ENCODE measurements at places on chromosomes 3 and 15.
A peak's percentile ranks its signal among the peaks of the same experiment; 100 is the strongest.

- DNase-seq: peak; percentile 7
Observed at GRCh38 chr15:64209680-64210334, 47.0 kb upstream of the PPIB start.

DNA sequence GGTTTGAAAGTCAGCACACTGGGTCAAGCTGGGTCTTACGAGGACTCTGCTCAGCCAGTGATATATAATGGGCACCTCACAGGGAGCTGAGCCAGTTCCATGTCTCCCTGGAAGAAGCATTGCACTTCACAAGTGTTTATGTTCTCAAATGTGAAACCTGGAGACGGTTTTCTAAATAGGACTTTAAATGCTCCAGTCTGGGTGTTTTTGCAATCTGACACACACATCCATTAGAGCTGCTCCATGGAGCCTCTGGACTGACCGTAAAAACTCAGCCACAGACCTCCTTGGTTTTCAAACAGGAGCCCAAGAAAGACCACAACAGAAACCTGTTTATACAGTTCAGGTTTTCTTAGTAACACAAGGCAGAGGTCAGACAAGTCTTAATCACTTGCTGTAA is 201.3 kb upstream of the LRIG1 start:
- no peak for DNase-seq

DNA sequence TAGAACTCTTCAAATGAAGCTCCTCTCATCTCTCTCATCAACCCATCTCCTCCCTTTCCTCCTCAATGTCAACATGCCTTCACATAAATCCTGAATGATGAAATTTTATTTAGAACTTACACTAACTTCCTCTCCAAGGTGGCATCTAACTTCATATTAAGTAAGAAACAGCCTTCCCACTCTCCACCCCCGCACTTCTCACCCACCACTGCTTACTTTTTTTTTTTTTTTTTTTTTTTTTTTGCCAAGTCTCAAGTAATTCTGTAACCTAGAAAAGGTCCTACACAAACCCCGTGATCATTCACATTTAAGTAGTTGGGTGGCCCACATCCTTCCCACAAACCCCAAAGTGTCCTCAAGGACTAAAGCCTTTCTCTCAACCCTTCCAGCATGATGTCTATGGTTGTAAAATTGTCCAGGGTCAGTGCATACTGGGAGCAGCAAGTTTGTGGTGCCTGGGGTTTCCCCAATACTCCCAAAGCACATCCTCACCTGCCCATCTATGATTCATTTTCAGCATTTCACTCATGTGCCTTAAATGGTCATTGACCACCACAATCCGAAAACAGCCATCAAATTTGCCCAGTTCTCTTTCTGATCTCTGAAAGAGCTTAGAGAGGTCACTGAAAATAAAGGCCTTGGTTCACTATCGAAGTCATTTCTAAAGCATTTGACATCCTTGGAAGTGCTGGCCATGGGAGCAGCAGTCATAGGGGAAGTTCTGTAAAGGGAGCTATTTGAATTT is 47.2 kb downstream of the CD86 start:
- no peak for DNase-seq

GRCh38 chr3:41164777-41165176 is 34.5 kb upstream of the CTNNB1 start:
- no peak for DNase-seq

DNA sequence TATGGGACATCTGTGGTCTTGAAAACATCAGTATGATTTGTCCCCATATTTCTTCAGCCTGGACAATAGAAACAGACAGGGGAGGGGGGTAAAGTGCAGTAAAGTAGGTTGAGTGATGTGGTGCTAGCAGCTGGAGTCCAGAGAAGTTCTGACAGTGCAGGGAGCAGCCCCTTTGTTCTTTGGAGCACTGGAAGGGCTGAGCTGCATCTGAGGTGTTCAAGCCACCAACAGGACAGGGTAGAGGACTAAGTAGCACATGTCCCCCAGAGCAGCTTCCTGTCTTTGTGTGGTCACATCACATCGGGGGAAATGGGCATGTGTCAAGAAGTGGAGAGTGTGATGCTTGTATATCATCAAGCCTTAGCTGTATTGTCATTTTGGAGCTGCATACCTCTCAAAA is 12.1 kb downstream of the MRPS22 start:
- DNase-seq: no peak

GRCh38 chr3:102447272-102447671 is 12.5 kb downstream of the ZPLD1 start:
- no peak for DNase-seq

DNA sequence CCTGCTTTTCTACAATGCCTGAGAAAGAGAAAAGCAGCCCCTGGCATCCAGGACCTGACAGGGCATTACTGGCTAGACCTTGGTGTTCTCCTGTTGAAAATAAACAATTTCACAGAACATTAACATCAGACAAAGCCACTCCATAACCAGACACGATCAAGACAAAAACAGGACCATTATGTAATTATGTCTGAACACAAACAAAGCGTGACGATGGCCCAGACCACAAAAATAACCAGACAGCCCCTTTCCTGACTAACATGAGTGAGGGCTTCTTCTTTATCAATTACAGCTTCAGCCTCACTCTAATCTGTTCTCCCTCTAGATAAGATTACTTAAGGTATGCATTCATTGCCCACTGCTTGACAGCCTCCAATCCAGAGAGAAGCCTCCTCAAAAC is 172.7 kb upstream of the LMCD1 start:
- DNase-seq: no peak

- DNase-seq: no peak
Observed at GRCh38 chr15:85403745-85404144, 23.3 kb downstream of the AKAP13 start.

DNA sequence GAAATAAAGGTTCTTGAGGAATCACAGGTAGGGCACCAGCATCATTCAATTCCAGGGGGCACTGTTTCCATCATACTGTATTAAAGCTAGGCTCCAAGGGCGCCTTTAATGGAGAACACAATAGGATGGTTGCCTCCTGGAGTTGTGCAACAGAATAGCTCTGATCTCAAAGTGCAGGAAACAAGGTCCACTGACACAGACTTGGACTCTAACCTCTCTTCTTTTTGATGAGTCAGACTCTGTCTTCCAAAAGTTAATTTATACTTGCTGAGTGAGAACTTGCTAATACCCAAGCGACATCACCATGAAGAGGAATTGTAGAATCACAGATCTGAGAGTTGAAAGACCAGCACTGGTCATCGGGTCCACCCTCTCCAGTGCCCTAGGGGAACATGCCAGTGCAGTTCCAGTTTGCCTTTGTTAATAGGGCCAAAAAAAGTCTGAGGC is 94.4 kb upstream of the PHLDB2 start:
- no peak for DNase-seq

DNA sequence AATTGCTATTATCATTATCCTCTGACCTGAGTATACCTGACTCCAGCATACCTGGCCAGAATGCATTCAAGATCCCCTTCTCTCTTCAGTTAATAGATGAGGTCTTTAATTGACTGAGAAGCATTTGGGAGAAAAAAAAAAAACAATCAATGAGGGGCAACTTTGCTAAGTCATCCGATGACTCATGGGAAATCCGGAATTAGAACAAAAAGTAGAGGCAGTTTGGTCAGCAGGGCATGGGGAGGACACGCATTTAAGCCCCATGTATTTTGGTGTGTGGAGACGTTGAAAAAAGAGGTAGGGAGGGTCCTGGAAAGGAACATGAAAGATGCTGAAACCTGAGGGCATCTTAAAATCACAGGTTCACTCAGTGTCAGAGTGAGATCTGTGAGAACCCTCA is 256.2 kb downstream of the RORA start:
- no peak for DNase-seq

- peak; percentile 75 for DNase-seq
Observed at GRCh38 chr15:52078876-52079700, 33.5 kb downstream of the BCL2L10 start.

DNA sequence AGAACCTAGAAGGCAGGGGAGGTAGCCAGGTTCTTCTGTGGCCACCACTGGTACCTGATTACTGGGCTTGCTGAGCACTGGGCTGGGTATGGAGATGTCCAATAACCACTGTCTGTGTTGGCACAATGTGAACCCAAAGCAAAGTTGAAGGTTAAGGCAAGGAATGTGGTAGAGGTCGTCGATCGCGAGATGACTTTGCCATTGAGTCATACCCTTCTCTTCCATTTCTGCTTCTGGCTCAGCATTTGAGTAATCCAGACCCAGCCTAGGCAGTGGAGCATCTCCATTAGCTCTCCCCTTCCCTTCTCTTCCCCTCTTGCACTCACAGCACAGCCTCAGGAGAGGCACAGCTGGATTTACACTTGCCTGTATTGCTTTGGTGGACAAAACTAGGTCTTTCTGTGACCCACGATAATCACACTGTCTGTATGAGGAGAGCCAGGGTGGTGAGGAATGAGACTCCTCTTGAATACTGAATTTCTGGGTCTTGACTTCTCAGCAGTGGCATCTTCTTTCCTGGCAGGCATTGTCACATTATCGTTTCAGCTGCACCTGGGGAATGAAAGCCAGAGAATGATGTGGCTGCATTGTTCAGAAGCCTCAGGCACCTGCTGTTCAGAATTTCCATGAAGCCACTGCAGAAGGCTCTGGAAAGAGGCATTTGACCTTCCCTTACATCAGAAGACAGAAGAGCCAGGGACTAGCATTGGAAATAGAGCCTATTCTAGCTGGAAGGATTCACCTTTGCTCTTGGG is 272.6 kb downstream of the PDCD6IP start:
- DNase-seq: no peak

- DNase-seq: no peak
Observed at GRCh38 chr15:39721893-39722292, 60.7 kb downstream of the FSIP1 start.

DNA sequence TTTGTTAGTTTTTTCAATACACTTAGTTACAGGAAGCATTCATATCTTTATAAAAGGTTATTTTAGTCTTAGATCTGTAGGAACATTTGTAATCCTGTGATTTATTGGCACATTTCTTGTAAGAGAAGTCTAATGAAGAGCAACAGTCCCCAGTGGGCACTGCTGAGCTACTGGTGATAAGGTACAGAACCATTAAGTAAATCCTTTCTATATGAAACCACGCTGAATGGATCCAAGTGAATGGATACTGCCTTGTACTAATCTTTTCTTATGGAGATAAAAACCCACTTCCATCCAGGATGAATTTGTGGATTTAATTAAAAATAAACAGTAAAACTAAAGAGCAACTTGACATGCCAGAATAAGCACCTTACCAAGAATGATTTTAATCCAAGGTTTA is 64.0 kb downstream of the SHQ1 start:
- no peak for DNase-seq

DNA sequence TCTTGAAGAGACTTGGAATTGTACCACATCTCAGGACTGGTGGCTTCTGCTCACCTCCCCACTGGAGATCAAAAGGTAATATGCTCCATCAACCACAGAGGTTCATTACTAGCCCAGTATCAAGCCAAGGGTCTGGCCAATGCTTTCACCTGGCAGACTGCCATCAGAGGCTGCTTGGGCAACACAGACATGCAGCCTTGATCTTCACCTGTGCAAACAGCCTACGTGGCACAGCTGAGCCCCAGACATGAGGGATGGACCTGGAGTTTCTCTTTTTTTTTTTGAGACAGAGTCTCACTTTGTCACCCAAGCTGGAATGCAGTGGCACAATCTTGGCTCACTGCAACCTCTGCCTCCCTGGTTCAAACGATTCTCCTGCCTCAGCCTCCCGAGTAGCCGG is 105.6 kb upstream of the HES1 start:
- no peak for DNase-seq

DNA sequence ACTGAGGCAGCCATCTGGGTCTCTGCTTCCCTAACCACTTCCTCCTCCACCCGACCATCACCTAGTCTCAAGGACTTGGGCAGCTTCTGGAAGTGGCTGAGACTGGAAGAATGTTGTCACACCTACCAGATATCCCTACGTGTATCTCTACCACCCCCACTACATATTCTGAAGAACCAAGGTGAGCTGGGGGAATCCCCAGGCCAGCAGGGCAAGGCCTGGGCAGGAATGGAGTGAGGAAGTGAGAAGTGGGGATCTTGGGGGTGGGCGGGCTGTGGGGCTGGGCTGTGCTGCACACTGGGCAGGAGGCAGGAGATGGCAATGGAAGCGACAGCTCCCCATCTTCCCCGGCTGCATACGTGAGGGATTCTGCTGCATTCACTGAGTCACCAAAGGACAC is 17.5 kb upstream of the ALDH1A3 start:
- no peak for DNase-seq

- DNase-seq: no peak
Observed at GRCh38 chr15:66498501-66499386, 1.2 kb upstream of the SNAPC5 start.

GRCh38 chr3:188929137-188929536 is 242.6 kb upstream of the TPRG1 start:
- DNase-seq: no peak

- DNase-seq: no peak
Observed at GRCh38 chr3:152019508-152019907, 146.1 kb downstream of the SUCNR1 start.

DNA sequence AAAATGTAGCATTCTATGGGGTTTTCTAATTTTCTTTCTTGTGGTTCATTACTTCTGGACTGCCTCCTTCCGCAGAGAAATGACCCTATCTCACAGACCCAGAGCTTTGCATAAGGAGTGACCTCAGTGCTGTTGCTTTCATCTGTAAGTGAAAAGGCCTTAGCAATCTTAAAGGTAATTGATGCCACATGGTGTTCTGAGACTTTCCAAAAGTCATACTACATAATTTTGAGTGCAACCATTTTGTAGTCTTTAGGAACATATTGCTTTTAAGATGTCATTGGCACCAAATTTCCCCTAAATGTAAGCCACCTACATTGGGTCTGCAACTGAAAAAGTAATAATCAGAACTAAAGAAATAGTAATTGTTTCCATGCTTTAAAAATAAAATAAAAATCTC is 9.2 kb upstream of the HHLA2 start:
- DNase-seq: no peak

GRCh38 chr3:134614955-134615354 is 35.9 kb downstream of the KY start:
- DNase-seq: no peak

- DNase-seq: no peak
Observed at GRCh38 chr3:87088993-87089841, 98.3 kb upstream of the VGLL3 start.

DNA sequence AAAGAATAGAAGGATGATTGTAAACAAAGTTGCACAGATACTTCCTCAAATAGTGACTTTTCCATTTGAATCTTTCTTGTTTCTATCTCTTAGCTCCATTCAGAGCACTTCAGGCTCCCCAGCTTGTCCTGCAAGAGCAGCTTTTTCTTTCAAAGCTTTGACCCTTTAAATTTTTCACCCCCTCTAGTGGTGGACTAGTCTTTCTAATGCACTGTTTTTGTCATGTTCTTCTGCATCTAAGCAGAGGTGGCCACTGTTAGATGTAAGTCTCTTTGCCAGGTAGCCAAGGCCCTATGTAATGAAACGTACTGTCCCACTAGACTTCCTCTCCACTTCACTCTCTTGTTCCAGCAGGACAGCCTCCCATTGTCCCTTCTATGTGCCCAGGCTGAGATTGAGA is 74.0 kb upstream of the MANF start:
- no peak for DNase-seq

GRCh38 chr15:68410466-68411342 is 21.3 kb downstream of the ITGA11 start:
- DNase-seq: no peak

DNA sequence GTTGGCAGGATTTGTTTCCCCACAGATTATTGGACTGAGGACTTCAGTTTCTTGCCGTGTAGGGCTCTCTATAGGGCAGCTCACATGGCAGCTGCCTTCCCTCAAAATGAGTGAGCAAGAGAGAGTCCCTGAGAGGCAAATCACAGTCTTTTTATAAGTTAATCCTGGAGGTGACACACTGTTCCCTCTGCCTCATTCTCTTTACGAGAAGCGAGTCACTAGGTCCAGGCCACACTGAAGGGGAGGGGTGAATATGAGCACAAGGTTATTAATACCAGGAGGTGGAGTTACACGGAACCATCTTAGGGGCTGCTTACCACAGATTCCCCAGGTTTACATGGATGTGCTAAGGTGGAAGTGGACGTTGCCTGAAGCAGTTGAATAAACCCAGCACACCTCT is 77.0 kb downstream of the LPP start:
- DNase-seq: no peak
